ENCODE measurements at places on chromosomes 3 and 15. TPM values are rescaled to one million over a fixed set of nuclear protein-coding genes. Genes with fewer than 3 reads are reported as not detected.

ISLR2 gene
- total RNA-seq: 0.19 TPM

GRCh38 chr3:107938143-107938542 lies 152.7 kb downstream of the CD47 start:
- H3K4me1 ChIP-seq: no peaks in the 10 kb centered on the region
- no peak overlapping the region for H3K4me3 ChIP-seq
- peak; percentile 17 for DNase-seq
- no peak overlapping the region for H3K27ac ChIP-seq
- no peaks in the 10 kb centered on the region for H3K36me3 ChIP-seq

- H3K27me3 ChIP-seq: no peaks in the 10 kb centered on the region
- no peaks in the 10 kb centered on the region for H3K4me1 ChIP-seq
- H3K36me3 ChIP-seq: no peaks in the 10 kb centered on the region
- no peak overlapping the region for H3K4me3 ChIP-seq
- DNase-seq: peak; percentile 38
- H3K27ac ChIP-seq: no peak overlapping the region
Measured at GRCh38 chr15:48176112-48176511, 2.0 kb downstream of the MYEF2 start.

DNA sequence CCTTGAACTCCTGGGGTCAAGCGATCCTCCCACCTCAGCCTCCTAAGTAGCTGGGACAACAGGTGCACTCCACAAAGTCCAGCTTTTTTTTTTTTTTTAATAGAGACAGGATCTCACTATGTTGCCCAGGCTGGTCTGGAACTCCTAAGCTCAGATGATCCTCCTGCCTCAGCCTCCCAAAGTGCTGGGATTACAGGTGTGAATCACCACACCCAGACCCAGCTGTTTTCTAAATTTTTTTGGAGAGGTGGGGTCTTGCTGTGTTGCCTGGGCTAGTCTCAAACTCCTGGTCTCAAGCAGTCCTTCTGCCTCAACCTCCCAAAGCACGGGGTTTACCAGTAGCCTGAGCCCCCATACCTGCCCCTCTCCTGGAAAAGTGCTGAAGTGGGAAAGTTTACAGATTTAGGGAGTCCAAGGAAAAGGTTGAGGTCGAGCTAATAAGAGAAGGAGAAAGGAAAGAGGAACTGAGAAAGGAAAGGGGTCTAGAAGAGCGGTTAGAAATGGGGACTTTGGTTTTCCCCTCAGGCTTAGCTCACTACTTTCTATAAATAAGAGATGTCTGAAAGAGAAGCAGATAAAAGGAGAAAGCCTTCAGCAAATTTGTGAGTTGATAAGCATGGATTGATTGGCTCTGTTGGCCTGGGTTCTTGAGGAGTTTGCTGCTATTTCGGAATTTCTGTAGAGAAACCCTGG lies 23.6 kb downstream of the UBE2E1 start:
- no peak overlapping the region for H3K4me3 ChIP-seq
- H3K27me3 ChIP-seq: no peaks in the 10 kb centered on the region

DNA sequence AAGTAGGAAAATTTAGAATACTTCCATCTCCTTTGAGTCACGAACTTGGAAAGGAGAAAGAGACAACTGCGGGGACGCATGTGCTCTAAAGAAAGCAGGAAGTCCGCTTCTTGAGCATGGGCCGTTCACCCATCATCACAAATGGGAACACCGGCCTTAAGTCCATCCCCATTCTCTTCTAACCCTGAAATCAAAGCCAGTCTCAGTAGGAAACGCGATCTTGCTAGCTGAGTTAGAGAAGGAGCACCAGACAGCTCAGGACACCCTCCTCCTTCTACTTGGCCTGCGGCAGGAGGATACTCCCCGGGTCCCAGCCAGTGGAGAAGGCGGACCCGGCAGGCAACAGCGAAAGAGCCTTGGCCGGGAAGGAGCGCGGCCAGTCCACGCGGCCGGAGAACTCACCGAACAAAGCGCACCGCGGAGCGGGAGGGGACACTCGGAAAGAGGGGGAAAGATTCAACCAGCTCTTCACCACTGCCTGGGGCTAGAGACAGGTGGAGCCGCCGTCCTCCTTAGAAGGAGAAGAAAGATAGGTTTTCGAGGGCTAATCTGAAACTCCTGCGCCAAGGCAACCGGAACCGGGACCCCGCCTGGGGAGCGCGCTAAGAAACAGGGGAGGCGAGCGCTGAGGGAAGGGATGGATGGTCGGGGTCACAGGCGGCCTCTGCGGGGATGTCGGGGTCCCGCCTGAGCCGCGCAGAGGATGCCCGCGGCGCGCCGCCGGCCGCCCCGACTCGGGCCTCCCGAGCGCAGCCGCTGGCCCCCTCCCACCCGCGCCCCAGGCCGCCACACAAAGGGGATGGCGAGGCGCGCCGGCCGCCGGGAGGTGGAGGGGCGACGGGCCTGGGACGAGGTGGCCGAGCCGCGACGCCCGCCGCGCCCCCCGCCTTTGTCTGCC lies 818 bp downstream of the SLC4A7 start:
- H3K27me3 ChIP-seq: no peaks in the 10 kb centered on the region
- peak overlapping the region; percentile 89 for H3K27ac ChIP-seq
- DNase-seq: peak; percentile 86
- no peaks in the 10 kb centered on the region for H3K36me3 ChIP-seq
